ENCODE measurements at places on chromosomes 3 and 15. TPM values are rescaled to one million over a fixed set of nuclear protein-coding genes. Genes with fewer than 3 reads are reported as not detected.

RTP1 gene
- total RNA-seq = not detected

SEMA7A gene
- 1.3 TPM for total RNA-seq

ECE2 gene
- 7.1 TPM for total RNA-seq

CRYGS gene
- 2.1 TPM for total RNA-seq

CTXN2 gene
- total RNA-seq = not detected

KLHL6 gene
- total RNA-seq = 0.85 TPM

CHRNA5 gene
- 0.83 TPM for total RNA-seq

PRICKLE2 gene
- 14.4 TPM for total RNA-seq

ILDR1 gene
- 2.4 TPM for total RNA-seq

C15orf62 gene
- 0.25 TPM for total RNA-seq

GOLGA8S gene
- 0.22 TPM for total RNA-seq

TCF12 gene
- total RNA-seq = 121 TPM

DLEC1 gene
- total RNA-seq = 2.0 TPM

LNP1 gene
- total RNA-seq = 2.9 TPM

PRR20G gene
- total RNA-seq = not detected

ARHGEF26 gene
- 9.7 TPM for total RNA-seq

P2RY14 gene
- 0.17 TPM for total RNA-seq

CHL1 gene
- 9.9 TPM for total RNA-seq

PATL2 gene
- 0.42 TPM for total RNA-seq

SLC9C1 gene
- not detected for total RNA-seq

EIF3J gene
- total RNA-seq = 53.6 TPM

TTLL13 gene
- total RNA-seq = not detected

TAMM41 gene
- 14.3 TPM for total RNA-seq

FGF12 gene
- 117 TPM for total RNA-seq

ANKRD34C gene
- not detected for total RNA-seq

ZNF860 gene
- 0.45 TPM for total RNA-seq

GOLGA8N gene
- total RNA-seq = 3.0 TPM

SLITRK3 gene
- total RNA-seq = 0.06 TPM

ABHD6 gene
- total RNA-seq = 27.4 TPM

MFSD1 gene
- total RNA-seq = 38.8 TPM

ATP13A5 gene
- total RNA-seq = not detected

FAM3D gene
- total RNA-seq = not detected

ZDHHC19 gene
- total RNA-seq = 18.7 TPM

SLC27A2 gene
- 40.0 TPM for total RNA-seq

C2CD4A gene
- total RNA-seq = not detected

CELF6 gene
- total RNA-seq = 1.3 TPM

C3orf20 gene
- not detected for total RNA-seq

SUSD5 gene
- total RNA-seq = 0.42 TPM

SLC28A2 gene
- total RNA-seq = 0.37 TPM

CXCR6 gene
- 0.54 TPM for total RNA-seq
